Effector CD4-positive, alpha-beta T cell (primary cell): ENCODE measurements at places on chromosomes 16 and 17.
A peak's percentile ranks its signal among the peaks of the same experiment; 100 is the strongest.

- peak; percentile 37 for DNase-seq
Measured at GRCh38 chr17:80649672-80650330, 105.2 kb downstream of the RPTOR start.

DNA sequence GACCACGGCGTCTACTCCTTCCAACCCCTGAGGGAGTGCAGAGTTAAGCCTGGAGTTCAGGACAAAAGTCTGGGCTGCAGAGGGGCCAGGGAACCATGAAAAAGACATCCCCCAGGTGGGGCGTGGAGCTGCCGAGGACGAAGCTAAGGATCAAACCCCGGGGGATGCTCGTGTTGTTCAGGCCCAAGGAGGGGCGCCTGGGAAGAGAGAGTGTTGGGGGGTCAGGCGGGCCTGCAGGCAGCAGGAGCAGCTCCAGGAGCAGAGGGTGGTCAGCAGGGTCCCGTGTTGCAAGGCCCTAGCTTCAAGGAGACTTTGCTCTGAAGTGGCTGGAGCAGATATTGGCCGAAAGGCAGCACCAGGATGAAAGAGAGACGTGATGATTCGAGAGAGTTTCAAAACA lies 26.7 kb downstream of the NECAB2 start:
- DNase-seq, result no peak

GRCh38 chr16:58661199-58661830 lies 23.3 kb downstream of the SLC38A7 start:
- no peak for DNase-seq

- DNase-seq, result peak; percentile 22
Measured at GRCh38 chr16:6643080-6643686, 689.5 kb upstream of the RBFOX1 start.

- DNase-seq, result no peak
Measured at GRCh38 chr17:36212966-36213365, 2.1 kb downstream of the CCL4L2 start.

GRCh38 chr16:27515874-27516353 lies 33.8 kb downstream of the GTF3C1 start:
- DNase-seq, result no peak

GRCh38 chr16:67248401-67249177 lies at the start of gene SLC9A5:
SLC9A5 (plus strand) TSS chr16:67248979; CDS start chr16:67249015, 36 bp downstream.
- no peak for DNase-seq

- no peak for DNase-seq
Measured at GRCh38 chr16:57566436-57566835, 24.0 kb downstream of the ADGRG5 start.

GRCh38 chr16:87330646-87331045 lies 13.5 kb upstream of the C16orf95 start:
- DNase-seq, result no peak

DNA sequence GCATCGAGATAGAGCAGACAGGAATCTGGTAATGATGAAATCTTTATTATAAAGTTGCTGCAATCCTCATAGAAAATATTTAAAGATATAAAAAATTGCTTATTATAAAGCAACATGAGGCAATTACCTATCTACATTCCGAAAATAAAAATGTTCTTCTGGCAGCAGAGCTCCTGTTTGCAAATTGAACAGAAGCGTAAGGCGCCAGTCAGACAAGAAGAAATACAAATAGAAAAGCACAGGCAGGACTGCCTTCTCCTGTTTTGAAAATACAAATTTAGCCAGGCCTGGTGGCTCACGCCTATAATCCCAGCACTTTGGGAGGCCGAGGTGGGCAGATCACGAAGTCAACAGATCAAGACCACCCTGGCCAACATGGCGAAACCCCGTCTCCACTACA lies 95.6 kb downstream of the CDYL2 start:
- no peak for DNase-seq

GRCh38 chr17:51685287-51685909 lies 425.1 kb downstream of the UTP18 start:
- DNase-seq, result no peak

- DNase-seq, result peak; percentile 77
Measured at GRCh38 chr17:38898812-38899348, 26.5 kb upstream of the LASP1NB start.

DNA sequence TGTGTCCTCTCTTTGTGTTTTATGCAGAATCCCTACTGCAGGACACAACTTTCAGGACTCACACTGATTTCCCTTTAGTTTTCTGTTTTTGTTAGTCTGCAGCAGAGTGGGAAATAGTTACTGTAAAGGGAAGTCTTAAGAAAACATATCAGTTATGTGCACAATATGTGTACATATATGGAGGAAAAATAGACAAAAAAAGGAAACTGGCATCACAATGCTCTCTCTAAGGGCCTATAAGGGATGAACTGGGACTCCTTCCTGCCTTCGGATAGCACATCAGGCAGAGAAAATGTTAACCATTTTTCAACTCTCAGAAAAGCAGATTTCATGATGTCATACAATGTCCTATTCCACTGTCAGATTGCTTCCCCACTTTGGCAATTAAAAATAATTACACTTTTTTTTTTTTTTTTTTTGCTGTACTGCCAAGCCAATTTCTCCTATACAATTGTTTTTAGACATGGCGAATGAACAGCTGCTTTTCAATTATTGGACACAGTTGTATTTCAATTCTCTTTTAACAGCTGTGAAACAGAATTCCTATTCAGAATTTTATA lies 112.5 kb upstream of the KCNJ16 start:
- DNase-seq, result no peak

- no peak for DNase-seq
Measured at GRCh38 chr16:1102333-1102700, 6.3 kb upstream of the C1QTNF8 start.

DNA sequence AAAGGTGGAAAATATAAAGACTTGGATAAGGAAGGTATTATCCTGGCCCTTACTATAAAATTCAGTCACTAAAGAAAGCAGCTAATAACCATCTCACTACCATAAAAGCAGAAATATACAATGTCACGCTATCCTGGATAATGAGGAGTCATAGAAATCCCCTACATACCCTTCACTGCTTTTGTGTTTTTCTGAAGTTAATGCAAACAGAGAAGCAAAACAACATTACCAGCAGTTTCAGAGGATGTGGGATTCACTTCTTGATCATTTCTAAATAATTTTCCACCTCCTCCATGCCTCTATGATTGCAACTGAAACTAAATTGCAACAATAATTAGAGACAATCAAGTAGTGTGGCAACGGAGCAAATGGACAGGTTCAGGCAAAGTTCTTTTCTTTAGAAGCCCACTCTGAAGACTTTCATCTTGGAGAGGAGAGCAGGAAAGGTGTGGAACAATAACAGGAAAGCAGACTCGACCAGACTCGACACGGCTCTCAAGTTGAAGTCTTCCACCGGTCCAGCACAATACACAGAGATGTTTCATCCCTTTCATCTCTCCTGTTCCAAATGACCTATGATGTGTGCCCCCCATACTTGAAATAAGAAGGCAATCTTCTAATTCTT lies 10.2 kb downstream of the CYTH1 start:
- no peak for DNase-seq

- DNase-seq, result no peak
Measured at GRCh38 chr16:35370617-35371016, 1911.2 kb downstream of the TP53TG3F start.

- DNase-seq, result no peak
Measured at GRCh38 chr17:36463916-36464764, 22.3 kb upstream of the ZNHIT3 start.

- DNase-seq, result no peak
Measured at GRCh38 chr16:30600215-30600614, 10.0 kb downstream of the ZNF689 start.

DNA sequence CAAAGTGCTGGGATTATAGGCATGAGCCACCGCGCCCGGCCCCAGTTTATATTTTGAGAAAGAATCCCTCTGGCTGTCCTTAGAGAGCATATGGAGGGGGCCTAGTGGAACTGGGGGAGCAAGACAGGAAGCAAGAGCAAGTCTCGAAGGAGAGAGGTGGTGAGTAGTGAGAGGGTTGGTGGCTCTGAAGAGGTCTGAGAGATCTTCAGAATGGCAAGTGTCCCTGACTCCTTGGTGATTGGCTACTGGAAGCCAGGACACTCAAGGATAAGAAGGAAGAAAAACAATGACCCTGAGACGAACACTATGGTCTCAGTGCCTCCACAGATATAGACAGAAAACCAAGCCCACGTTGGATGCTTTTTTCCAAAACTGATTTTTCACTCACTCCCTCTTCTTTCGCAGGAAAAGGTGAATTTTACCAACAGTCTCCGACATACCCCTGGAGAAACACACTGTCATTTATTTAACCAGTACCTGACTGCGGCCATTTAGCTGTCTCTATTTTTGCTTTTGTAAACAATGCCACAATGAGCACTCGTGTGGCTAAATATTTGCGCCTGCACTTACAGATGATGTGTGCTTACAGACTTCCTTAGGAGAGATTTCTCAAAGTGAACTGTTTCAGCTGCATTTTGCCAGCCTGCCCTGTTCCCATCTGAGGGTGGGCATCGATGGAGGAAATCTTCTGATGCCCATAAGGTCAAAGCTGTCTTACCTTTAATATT lies 15.9 kb upstream of the DOK4 start:
- DNase-seq, result no peak

GRCh38 chr17:66411520-66411919 lies 109.1 kb downstream of the PRKCA start:
- no peak for DNase-seq

DNA sequence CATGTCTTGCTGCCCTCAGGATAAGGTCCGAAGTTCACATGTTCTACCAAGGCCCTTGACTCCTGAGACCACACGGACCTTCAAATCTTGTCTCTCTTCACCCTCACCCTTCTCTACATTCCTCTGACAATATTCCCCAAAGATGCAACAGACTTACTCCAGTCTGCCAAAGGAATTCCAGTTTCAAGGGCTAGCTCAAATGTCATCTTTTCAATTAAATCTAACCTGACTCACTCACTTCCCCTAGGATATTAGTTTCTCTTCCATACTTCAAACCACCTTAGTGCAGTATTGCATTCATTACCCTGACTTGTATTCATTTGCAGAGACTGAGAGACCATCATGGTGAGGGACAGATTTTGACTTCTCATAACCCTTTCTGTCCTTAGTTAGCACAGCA lies 59.6 kb upstream of the ADCY9 start:
- DNase-seq, result no peak

DNA sequence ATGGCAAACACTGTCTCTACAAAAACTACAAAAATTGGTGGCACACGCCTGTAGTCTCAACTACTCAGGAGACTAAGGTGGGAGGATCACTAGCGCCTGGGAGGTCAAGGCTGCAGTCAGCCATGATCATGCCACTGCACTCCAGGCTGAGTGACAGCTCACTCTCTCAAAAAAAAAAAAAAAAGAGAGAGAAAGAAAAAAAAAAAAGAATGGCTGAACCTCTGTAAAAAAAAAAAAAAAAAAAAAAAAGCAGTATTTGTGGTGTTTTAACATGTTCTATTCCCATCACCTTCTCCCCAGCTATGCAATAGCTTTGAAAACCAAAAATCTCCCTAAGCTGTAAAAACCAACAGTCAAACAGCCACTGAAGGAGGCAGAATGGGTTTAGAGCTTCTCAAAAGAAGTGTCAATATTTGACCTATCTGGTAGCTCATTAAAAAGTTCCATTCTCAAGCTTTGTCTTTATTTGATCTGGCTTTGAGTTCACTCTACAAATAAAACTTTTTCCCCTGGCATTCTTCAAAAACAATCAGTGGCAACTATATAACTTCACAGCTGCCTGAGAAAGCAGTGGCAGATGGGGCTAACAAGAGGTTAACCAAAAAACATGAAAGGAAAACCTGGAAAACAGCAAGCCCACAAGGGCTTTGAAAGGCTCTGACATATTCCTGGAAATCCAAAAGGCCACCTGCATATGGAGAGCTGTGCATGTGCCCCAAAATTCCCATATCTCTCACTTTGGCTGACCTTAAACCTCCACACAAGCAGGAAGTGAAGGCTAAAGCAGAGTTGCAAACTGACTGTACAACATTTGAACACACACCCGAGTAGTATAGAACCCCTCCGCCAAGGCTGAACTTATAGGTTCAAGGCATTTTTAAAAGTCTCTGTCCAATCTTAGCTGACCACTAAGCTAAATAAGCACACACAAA lies 36.0 kb downstream of the USP32 start:
- no peak for DNase-seq
